Fibroblast of the aortic adventitia (primary cell): ENCODE measurements at places on chromosomes 1 and 21.

DNA sequence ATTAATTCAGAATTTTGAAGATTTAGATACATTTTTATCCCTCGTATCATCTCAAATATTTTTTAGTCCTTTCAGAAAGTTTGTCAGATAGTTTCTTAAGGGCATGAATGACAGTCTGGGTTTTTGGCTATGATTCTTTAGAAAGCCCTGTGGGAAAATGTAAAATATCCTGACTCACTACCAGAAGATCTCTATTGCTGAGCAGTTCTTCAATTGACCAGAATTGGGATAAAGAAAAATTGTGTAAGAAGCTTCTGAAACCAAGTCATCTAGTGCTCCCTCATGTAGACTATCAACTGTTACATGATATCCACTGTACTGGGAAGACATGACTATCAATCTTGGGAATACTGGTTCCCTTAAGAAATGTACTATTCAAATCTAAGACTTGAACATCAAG is 608.3 kb upstream of the CHRM3 start:
- peak; percentile 2 for DNase-seq

DNA sequence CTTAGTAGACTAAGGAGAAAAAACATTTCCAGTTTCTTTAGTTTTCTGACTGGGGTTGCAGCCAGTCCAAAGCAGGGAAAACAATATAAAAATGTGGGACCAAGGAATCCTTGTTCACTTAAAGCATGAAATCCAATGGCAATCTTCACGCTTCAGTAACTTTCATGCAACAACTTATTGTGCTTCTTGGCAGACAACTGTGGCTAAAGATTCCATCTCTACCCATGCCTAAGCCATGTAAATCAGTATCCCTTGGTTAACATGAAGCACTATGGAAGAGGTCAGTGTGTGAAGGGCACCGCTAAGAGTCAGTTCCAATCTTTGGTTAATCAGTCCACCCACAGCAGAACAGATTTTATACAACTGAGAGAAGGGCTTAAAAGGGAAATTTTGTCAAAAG is 201.8 kb upstream of the GREM2 start:
- DNase-seq = no peak

GRCh38 chr1:182725259-182726255 is 41.2 kb upstream of the RGS8 start:
- DNase-seq = no peak

DNA sequence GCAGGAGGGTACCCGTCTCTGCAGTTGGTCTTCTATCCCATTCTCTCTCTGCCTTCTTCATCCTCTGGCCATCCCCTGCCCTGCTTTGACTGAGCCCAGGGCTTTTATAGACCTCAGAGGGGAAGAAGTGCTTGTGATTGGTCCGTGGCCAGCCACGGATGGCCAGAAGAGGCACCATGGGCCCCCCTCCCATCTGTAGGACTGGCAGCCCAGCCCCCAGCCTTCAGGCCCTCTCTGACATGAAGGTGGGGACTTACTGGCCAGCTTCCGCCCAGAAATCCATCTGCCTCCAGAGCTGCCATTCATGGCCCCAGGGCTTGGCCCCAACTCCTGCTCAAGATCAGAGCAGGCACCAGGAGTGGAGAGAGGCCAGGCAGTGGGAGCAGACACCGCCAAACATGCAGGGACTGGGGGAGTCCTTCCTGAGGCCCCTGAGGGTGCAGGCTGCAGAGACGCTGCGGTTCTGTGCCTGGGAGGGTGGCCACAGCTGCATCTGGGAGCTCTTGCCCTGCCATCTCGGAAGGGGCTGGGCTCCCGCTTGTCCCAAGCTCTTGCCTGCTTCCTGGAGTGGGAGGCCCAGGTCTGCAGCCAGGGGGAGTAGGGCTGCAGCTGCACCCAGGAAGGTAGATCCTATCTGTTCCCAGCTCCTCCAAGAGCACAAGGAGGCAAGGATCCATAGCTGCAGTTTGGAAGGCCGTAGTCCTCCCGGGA is 698.6 kb upstream of the B3GALT2 start:
- no peak for DNase-seq

GRCh38 chr1:90143591-90143990 is 148.7 kb downstream of the ZNF326 start:
- no peak for DNase-seq

DNA sequence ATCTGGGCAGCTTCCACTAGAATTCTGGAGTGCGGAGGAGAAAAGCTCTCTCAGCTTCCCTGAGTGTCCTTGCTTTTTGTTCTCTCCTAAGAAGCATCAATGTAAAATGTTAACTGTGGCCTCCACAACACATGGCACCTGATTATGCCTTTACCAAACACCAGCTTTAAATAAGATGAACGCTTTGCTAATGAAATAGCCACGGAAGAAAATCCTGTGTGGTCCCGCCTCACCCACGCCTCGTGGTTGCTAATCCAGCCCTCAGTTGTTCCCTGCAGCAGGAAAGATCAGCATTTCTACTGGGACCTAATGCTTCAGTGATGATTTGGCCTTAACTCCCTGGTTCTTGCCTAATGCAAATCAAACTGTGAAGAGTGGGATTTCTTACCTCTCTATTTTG is 1.8 kb upstream of the ERG start:
- DNase-seq = no peak

DNA sequence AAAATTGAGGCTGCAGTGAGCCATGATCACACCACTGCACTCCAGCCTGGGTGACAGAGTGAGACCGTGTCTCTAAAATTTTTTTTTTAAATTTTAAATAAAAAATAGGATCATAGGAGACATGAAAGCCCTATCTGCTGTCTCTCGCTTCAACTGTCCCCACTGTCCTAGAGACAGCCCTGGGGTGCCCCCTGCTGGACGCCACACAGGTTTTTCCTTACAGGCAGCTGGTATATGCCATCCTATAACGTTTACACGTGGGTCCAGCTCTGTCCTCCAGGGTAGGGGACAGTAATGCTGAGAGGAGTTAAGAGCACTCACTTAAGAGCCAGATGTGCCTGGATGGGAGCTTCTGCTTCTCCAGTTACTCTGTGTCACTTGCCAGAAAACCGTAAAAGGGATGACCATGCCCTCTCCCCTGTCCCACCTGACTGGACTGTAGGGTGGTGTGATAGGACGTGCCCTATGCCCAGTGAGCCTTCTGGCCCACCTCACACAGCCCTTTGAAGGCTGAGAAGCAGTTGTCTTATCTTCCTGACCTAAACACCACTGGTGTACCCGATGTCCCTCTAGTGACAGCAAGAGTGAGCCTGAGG is 8.5 kb downstream of the FBXO2 start:
- DNase-seq = peak; percentile 71

DNA sequence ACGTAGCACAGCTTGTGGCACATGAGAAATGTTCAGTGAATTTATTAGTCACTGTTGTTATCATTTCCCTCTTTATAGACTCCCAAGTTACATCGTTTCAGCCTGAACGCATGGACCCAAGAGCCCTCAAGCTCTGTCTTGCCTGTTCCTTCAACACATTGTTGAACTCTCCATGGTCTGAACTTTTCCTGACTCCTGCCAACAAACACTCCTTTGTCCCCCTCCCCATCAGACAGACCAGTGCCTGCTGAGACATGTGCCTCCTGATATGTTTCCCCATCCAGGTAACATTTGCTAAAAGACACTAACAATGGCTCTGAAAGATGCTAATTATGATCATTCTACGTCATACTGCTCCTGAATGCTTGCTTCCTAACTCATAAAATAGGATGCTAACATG is 108.7 kb upstream of the NFIA start:
- no peak for DNase-seq

DNA sequence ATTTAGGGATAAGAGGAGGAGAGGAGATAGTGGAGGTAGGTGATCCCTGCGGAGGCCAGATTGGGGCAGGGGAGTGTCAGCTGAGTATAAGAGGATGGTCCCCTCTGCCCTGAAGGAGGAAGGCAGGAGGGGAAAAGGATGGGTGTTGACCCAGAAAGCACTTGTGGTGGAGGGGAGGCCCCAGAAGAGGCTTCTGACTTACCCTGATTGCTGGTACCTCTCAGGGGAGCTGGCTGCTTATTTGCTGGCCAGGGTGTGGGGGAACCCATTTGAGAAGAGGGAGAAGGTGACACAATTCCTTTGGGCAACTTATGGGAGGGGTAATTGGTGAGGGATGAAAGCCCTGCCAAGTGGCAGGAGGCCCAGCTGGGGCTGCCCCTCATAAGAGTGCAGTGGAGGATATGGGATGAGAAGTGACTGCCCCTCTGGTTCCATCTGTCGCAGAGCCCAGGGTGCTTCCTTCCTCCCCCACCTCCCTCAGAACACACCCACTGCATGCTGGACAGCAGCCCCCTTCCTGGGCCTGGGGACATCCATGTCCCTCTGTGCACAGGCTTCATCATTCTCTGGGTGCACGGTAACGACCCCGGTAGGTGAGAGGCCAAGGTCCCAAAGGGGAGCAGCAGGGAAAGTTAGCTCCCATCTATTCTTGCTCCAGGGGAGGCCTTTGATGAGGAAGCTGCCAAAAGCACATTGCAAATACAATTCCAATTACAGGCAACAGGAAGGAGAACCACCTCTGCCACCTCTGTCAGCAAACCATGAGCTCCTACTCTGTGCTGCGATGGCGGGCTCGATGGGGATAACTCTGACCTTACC is 1.4 kb upstream of the PCSK9 start:
- no peak for DNase-seq

GRCh38 chr1:215219372-215219771 is 136.8 kb downstream of the KCNK2 start:
- DNase-seq = no peak

- DNase-seq = no peak
These were observed 318.2 kb downstream of the NEGR1 start for GRCh38 chr1:71964188-71964587.

GRCh38 chr1:50418600-50419109 is 4.6 kb downstream of the DMRTA2 start:
- no peak for DNase-seq

- peak; percentile 37 for DNase-seq
These were observed 48.1 kb upstream of the ENAH start for GRCh38 chr1:225700889-225701465.

DNA sequence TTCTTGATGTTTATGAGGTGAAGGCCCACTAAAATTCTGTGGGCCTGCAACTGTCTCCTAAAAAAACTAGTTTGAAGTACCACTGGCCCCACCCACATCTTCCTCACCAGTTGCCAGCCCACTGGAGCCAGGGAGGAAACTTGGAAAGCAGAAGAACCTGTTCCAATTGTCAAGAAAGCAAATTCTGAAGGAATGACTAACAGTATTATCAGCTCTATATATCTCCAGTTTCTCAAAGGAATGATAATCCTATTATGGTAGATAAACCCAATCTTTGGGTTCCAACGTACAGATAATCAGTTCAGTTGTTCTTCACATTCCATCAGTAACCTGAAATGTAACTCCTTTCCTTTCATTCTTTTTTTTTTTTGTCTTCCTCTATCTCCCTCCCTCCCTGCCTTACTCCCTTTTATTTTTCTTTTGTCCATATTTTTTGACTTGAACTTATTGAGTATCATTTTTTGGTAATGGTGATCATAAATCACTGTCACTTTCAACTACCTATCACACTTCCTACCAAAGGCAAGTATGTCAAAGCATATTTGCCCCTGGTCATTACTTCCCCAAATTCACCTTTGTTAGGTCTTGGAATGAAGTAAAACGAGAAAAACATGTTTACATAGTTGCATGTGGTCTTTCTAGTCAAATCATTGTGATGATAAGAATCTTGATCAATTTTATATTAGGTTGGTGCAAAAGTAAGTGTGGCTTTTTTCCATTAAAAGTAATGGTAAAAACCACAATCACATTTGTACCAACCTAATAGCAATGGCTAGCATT is 943.4 kb downstream of the TTLL7 start:
- peak; percentile 54 for DNase-seq

DNA sequence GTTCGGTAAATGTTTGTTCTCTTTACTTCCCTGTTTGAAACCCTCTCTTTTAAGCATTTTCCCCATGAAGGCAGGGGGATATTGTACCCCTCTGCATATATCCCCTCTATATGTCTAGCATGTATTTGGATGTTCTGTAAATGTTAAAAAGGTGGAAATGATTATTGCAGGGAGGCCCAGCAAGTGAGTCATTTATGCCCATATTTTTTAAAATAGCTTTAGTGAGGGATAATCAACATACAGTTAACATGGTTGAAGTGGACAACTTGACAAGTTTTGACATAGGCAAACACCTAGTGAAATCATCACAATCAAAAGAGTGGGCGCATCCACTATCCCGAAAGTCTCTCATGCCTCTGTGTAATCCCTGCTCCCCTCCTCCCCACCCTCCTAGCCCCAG is 20.8 kb upstream of the RGS16 start:
- DNase-seq = no peak

DNA sequence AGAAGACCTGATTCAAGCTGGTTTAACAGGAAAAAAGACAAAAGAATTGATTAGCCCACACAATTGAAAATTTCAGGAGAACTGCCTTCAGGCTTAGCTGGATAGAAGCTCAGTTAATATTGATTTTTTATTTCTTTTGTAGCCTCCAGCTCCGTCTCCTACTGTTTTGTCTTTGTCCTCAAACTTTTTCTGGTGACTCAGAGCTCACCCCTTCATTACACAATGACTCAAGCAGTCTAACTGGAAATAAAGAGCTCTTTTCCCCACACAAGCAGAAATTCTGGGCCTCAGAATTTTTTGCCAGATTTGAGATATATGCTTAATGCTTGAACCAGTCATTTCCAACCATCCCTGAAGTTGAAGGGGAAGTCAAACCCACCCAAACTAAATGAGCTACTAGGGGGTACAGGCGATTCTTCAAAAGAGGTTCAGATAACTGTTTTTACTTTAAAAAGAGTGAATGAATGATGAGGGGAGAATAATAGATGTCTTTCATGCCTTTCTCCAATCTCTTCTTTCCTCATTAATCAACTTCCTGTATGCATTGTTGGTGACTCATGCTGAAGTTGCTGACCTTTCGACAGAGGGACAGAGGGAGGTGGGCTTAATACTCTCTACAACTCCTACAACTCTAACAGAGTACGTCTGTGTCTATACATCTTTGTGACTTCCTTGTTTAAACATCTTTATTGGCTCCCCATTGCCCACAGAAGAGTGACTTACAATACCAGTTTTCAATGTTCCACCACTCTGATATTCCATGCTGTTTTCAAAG is 6.2 kb upstream of the ACP6 start:
- peak; percentile 54 for DNase-seq

DNA sequence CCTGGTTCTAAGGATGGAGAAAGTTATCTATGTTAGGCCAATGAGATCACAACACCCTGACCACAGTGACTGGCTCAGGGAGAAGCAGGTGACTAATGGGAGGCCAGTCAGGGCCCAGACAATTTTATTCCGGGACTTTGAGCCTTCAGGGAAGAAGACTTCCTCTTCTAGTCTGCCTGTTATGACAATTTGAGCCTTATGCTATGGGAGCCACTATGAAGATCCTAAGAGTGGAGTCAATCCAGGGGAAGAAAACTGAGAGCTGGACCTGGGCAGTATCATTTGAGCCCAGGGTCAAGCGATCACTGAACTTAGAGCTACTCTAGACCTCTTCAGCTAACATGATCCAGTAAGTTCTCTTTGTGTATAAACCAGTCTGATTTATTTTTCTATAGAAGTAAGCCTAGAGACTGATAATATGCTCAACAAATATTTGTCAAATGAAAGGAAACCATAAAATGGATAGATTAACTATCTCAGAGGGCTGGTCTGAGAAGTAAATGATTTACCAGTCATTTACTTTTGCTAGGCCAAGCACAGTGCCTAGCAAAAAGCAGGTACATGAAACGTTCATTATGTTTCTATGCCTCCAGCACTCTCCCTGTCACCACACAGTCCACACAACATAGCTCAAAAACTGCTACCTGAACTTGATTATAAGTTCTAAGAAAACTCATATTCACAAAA is 4.2 kb upstream of the C1orf141 start:
- no peak for DNase-seq

- no peak for DNase-seq
These were observed 654.6 kb upstream of the NEGR1 start for GRCh38 chr1:72936942-72937341.

GRCh38 chr1:168879896-168880734 is 151.1 kb upstream of the DPT start:
- DNase-seq = peak; percentile 53

- no peak for DNase-seq
These were observed 34.4 kb downstream of the C21orf91 start for GRCh38 chr21:17784604-17785402.
